ENCODE measurements at places on chromosomes 11 and 22. TPM values are rescaled to one million over a fixed set of nuclear protein-coding genes. Genes with fewer than 3 reads are reported as not detected.
A peak's percentile ranks its signal among the peaks of the same experiment; 100 is the strongest.

DNA sequence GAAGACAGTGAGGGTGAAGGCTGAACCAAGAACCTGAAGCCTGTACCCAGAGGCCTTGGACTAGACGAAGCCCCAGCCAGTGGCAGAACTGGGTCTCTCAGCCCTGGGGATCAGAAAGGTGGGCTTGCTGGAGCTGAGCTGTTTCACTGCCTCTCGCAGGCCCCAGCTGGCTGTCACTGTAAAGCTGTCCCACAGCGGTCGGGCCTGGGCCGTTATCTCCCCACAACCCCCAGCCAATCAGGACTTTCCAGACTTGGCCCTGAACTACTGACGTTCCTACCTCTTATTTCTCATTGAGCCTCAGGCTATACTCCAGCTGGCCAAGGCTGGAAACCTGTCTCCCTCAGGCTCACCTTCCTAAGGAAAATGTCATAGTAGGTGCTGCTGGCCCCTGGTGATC lies 4.1 kb downstream of the PPP1CA start:
- peaks cover 27% of the 10 kb centered on the region for H3K4me1 ChIP-seq

GRCh38 chr22:27990879-27991278 lies 71.8 kb upstream of the PITPNB start:
- H3K36me3 ChIP-seq, result peaks cover 2% of the 10 kb centered on the region
- H3K27me3 ChIP-seq, result no peaks in the 10 kb centered on the region
- no peak overlapping the region for H3K27ac ChIP-seq

DNA sequence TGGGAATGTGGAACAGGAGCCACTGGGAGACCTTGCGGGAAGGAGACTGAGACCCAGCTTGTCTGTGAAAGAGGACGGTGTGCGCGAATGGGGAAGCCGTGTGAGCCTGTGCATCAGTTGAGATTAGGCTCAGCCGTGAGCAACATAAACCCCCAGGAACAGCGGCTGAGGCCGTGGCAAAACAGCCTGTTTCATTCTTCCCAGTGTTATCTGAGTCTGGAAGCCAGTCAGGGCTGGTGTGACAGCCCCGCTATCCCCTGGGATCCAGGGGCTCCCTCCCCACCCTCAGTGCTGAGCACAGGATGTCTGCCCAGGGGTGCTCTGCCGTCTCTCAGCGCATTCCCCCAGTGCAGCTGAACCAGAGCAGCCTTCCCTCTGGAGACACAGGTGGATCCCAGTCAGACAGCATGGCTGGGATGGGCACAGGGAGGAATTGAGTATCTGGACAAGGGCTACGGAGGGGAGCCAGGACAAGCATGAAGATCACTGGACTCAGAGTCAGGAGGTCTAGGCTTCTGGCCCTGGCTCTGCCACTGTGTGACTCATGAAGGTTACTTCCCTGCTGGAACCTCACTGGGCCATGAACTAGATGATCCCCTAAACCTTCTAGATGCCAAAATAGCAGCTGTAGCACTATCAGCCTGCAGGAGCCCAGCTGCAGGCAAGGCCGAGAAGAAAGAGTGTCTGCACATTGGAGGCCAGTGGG lies 8.6 kb downstream of the OAF start:
- no peaks in the 10 kb centered on the region for H3K36me3 ChIP-seq
- H3K4me1 ChIP-seq, result peaks cover 13% of the 10 kb centered on the region
- H3K27ac ChIP-seq, result no peak overlapping the region
- no peak for DNase-seq

GRCh38 chr11:69773626-69774353 lies 1.4 kb downstream of the FGF4 start:
- H3K4me1 ChIP-seq, result peaks cover 2% of the 10 kb centered on the region
- peaks cover 3% of the 10 kb centered on the region for H3K36me3 ChIP-seq
- no peak overlapping the region for H3K27ac ChIP-seq

DNA sequence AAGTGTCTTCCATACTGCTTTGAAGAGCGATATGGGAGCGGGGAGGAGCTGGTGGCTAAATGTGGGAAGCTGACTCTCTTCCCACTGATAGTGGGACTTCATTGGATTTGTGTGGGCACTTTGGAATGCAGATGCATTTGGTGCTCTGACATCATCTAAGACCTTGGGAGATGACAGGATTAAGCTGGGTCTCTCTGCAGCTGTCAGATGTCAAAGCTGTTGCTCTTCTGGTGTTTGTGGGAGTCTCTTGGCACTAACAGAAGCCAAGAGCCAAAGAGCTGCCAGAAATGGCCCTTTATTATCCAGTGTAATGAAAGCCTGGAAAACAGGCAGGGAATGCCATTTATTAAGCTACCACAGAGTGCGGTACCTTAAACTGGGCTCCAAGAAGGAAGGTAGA lies 20.6 kb downstream of the GRAMD1B start:
- no peak overlapping the region for H3K4me3 ChIP-seq
- peaks cover 36% of the 10 kb centered on the region for H3K4me1 ChIP-seq
- H3K27ac ChIP-seq, result peak overlapping the region; percentile 54
- peaks cover 4% of the 10 kb centered on the region for H3K36me3 ChIP-seq
- no peak for DNase-seq

DNA sequence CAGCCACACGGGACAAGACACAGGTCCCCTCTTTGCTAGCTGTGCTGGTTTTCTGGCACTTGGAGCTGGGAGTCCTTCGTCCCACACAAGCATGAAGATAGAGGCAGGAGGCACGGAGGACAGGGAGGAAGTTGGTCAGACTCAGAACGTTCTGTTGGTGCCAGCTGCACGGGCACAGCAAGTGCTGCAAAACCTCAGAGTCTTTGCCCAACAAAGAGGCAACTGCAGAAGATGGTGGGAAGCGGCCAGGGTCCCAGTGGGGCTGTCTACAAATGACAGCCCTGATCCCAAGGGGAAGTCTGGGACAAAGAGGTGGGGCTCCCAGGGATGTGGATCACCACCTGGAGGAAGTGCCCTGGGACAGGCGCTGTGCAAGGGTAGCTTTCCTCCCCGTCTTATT lies 9.4 kb upstream of the OSM start:
- no peaks in the 10 kb centered on the region for H3K36me3 ChIP-seq
- DNase-seq, result no peak
- H3K27ac ChIP-seq, result peak overlapping the region; percentile 89
- peak overlapping the region; percentile 86 for H3K4me3 ChIP-seq
- peaks cover 41% of the 10 kb centered on the region for H3K4me1 ChIP-seq
- no peaks in the 10 kb centered on the region for H3K27me3 ChIP-seq

DNA sequence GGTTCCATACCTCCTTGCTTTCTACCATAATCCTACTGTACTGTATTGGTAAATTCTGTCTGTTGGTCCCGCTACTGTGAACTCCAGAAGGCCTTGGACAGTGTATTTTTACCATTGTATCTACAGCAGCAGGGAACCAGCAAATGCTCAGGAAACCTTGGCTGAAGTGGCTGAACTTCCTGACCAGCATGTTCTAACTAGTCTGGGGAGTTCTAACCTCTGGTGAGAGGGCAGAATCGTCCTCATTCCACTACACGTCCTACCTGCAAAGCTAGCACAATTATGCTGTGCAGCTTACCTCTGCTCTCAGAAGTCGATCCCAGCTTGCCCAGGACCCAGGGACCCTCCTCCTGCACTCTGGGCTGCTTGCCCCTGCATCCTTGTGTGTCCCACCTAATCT lies 283.1 kb downstream of the TENM4 start:
- no peak for DNase-seq
- H3K36me3 ChIP-seq, result no peaks in the 10 kb centered on the region
- H3K4me3 ChIP-seq, result no peak overlapping the region
- no peak overlapping the region for H3K27ac ChIP-seq

DNA sequence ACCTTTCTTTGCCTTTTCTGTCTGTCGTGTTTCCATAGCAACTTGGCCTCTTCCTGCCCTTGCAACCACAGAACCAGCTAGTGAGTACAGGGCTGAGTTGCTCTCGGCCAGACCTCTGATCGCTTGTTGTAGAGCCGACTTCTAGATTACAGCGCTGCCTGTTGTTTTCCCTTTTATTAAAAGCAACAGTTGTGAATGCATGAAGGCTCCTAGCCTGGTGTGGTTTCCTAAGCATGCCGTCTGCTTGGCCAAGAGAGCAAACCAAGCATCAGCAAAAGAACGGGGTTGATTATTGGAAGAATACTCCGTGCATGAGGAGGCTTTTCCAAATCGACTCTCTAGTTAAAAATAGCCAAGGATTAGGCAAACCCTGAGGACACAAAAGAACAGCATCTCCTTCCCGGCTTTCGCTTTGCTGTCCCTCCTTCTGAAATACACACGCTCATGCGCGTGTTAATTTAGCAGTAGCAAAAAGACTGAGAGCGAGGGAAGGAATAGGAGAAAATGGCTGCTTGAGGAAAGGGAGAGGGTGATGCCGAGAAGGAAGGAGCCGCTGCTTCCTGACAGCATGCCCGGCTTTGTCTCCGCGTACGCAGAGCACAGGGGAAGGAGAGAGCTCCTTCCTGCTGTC lies 71.5 kb upstream of the TTC12 start:
- H3K4me3 ChIP-seq, result peak overlapping the region; percentile 55
- DNase-seq, result no peak
- peaks cover 11% of the 10 kb centered on the region for H3K4me1 ChIP-seq
- no peaks in the 10 kb centered on the region for H3K36me3 ChIP-seq

- DNase-seq, result no peak
- no peak overlapping the region for H3K27ac ChIP-seq
- no peaks in the 10 kb centered on the region for H3K4me1 ChIP-seq
- peaks cover 4% of the 10 kb centered on the region for H3K36me3 ChIP-seq
Measured at GRCh38 chr11:66971488-66971887, 3.6 kb upstream of the C11orf86 start.

- no peak for DNase-seq
- H3K4me1 ChIP-seq, result no peaks in the 10 kb centered on the region
- no peak overlapping the region for H3K4me3 ChIP-seq
- H3K27ac ChIP-seq, result no peak overlapping the region
Measured at GRCh38 chr11:24324211-24324610, 172.6 kb upstream of the LUZP2 start.

DNA sequence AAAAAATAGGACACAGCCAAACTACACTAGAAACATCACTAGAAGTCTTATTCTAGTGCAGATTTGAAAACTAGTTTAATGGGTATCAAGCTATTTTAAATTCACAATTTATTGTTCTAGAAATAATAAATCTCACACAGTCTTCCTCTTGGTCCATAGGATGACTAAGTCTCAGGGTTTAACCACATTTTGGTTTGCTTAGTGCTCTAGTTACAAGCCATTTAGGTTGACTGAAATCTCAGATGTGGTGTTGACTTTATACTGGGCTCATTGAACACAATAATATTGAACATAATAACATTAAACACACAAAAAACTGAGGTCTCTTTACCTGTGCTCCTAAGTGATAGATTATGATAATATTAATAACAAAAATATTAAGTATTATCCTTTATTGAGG lies 760.3 kb upstream of the CCDC179 start:
- no peak overlapping the region for H3K4me3 ChIP-seq
- H3K36me3 ChIP-seq, result no peaks in the 10 kb centered on the region
- H3K27me3 ChIP-seq, result no peaks in the 10 kb centered on the region
- H3K27ac ChIP-seq, result no peak overlapping the region
- DNase-seq, result no peak

DNA sequence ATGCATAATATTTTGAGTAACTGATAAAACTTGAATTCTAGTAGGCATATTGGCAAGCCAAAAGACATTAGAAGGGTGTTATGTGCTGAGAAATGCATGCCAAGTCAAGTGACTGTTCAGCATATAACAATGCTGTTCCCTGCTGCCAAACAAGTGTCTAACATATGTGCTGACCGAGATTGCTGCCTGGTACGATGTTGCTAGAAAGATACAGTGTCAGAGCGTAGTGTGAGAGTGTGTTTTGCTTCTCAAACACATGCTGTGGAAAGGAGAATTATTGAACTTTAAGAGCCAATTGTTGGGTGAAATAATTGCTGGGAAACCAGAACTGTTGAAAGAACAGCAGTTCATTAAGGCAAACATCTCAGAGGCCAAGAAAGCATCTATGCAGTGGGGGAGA lies 71.3 kb upstream of the GRIA4 start:
- no peaks in the 10 kb centered on the region for H3K36me3 ChIP-seq
- no peaks in the 10 kb centered on the region for H3K27me3 ChIP-seq
- DNase-seq, result no peak
- H3K4me1 ChIP-seq, result no peaks in the 10 kb centered on the region
- no peak overlapping the region for H3K27ac ChIP-seq

GRCh38 chr22:35564975-35565867 lies 24.6 kb downstream of the RASD2 start:
- H3K27me3 ChIP-seq, result peaks cover 68% of the 10 kb centered on the region
- no peak for DNase-seq
- H3K27ac ChIP-seq, result no peak overlapping the region
- H3K4me3 ChIP-seq, result no peak overlapping the region
- H3K36me3 ChIP-seq, result peaks cover 4% of the 10 kb centered on the region

DNA sequence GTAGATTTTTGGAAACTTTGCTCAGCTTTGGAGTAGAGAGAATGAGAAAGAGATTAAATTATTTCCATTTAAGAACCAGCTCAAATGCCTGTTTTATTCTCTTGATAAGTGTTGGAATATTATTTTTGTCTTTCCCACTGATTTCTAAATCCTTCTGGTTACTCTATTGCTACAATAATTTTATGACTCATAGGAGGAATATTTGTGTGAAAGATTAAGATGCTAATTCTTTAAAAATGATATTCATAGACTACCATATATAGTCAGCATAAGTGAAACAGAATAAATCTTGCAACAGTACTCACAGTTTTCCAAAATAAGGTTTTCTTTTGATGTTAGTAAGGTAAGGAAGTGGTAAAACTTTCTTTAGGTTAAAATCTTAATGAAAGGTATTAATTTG lies 60.9 kb downstream of the YAP1 start:
- no peaks in the 10 kb centered on the region for H3K4me1 ChIP-seq
- peaks cover 26% of the 10 kb centered on the region for H3K27me3 ChIP-seq
- H3K36me3 ChIP-seq, result no peaks in the 10 kb centered on the region
- no peak overlapping the region for H3K27ac ChIP-seq
- DNase-seq, result no peak

GRCh38 chr11:72776844-72777754 lies 16.7 kb downstream of the STARD10 start:
- peak overlapping the region; percentile 29 for H3K27ac ChIP-seq
- no peak overlapping the region for H3K4me3 ChIP-seq
- no peak for DNase-seq

DNA sequence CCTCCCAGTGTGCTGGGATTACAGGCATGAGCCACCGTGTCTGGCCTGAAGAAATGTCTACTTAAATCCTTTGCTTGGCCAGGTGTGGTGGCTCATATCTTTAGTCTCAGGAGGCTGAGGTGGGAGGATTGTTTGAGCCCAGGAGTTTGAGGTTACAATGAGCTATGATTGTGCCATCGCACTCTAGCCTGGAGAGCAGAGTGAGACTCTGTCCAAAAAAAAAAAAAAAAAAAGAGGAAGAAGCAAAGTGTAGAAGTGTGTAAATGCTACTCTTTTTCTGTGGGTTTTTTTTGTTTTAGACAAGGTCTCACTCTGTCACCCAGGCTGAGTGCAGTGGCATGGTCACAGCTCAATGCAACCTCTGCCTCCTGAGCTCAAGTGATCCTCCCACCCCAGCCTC lies 6.4 kb upstream of the ATG16L2 start:
- DNase-seq, result no peak
- no peaks in the 10 kb centered on the region for H3K27me3 ChIP-seq
- no peak overlapping the region for H3K27ac ChIP-seq
- no peak overlapping the region for H3K4me3 ChIP-seq
- H3K36me3 ChIP-seq, result peaks cover 4% of the 10 kb centered on the region

The USP2 gene
- total RNA-seq, result 5.2 TPM

The FGF4 gene
- not detected for total RNA-seq

The MRGPRF gene
- not detected for total RNA-seq

The NOX4 gene
- total RNA-seq, result not detected

The PLEKHA7 gene
- total RNA-seq, result 5.3 TPM

The FAT3 gene
- total RNA-seq, result not detected
